ENCODE measurements at places on chromosomes 13 and 19.

GRCh38 chr13:45055198-45055901 is 65.0 kb upstream of the GTF2F2 start:
- peak; percentile 53 for DNase-seq

DNA sequence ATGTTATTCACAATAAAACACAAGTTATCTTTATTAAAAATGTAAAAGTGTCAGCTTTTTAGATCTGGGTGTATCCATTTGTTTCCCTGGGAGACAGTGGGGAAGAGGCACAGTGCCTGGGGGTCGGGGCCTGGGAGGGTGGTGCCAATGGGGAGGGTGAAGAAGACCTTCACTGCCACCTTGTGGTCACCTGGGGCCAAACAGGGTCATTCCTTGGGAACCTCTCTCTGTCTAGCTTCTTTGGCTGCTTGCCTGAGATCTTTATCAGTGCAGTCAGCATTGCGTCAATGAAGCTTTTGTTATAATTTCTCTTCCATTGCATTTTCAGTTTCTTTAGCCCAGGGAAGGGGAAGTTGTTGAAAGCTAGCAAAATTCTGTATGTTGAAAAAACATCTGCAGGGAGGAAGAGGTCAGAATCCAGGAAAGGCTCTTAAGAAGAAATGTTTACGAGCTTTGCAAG is 39.1 kb downstream of the PCDH8 start:
- DNase-seq: peak; percentile 69

DNA sequence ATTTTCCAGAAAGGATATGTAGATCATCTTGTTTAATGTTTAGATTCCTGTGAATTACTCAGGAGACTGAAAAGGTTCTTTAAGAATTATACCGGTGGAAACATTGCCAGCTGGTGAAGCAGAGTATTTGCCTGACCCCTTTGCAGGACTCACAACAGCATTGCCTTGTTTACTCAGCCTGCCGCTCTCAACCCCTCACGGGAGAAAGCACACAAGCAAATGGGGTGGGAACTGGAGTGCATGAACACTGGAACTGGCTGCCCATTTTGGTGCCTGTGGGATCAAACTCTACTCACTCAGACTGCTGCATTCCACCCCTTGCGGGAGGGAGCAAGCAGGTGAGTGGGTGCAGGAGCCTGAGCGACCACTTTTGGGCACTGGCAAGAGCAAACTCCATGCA is 804.7 kb upstream of the SLITRK1 start:
- no peak for DNase-seq

- DNase-seq: no peak
Observed at GRCh38 chr19:13095393-13095784, 7.3 kb downstream of the LYL1 start.

DNA sequence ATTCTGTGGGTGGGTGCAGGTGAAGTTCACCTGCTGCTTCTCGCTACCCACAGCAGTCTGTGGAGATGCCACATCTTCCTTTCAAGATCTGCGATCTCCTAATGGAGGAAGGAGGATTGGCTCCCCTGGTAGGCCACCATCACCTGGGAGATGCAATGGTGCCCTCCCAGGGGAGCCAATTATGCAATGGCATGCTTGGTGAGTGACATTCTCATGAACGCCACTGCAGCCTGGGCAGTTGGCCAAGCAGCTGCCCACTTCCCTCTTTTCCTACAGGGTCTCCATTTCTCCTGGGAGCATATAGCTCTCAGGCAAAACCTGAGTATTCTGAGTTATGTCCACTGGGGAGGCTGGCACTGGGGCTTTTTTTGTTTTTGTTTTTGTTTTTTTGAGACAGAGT is 83.5 kb upstream of the KCTD15 start:
- no peak for DNase-seq

- peak; percentile 33 for DNase-seq
Observed at GRCh38 chr13:99051768-99052455, 74.0 kb upstream of the DOCK9 start.

DNA sequence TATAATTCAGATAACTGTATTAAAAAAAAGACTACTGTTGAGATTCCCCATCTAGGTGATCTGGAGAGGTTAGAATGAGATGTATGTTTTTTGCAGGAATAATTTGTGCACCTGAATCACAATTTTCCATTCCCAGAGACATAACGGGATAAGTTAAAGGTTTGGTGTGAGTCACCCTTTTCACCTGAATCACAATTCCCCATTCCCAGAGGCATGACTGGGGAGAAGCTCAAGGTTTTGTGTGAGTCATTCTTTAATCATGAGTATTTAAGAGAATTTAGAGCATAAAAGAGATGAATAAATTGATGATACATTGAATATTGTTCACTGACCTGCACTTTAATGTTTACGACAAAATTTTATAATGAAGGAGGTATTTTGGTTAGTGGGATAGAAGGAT is 9.0 kb downstream of the OR7A5 start:
- no peak for DNase-seq

DNA sequence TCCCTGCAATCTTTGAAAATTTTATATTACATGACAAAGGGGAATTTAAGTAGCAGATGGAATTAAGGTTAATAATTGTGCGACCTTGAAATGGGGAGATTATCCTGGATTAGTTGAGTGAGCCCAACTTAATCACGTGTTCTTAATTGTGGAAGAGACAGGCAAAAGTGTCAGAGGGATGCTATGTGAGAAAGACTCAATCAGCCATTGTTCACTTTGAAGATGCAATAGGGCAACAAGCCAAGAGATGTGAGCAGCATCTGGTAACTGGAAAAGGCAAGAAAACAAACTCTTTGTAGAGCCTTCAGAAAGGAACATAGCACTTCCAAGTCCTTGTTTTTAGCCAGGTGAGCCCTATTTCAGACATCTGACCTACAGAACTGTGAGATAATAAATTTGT is 247.7 kb downstream of the SLITRK1 start:
- no peak for DNase-seq

- no peak for DNase-seq
Observed at GRCh38 chr13:97880311-97880675, 73.2 kb upstream of the IPO5 start.

DNA sequence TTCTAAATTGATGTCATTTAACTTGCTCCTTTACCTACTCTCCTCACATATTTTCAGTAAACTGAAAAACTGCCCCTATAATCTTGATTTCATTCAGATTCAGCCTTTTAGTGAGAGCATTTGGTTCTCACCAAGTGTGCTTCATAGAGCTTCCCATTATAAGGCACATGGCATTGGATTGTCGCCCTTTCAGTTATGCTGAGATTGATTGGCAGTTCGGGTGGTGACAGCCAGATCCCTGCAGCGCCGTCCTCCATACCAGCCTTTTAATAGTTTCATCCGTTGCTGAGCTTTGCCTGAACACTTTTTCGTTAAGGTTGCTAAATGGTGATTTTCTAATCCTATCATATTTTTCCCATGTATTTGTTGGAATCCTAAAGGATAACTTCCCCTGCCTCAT is 80.4 kb downstream of the DHRS12 start:
- no peak for DNase-seq

- peak; percentile 83 for DNase-seq
Observed at GRCh38 chr19:9914315-9915207, 21.8 kb downstream of the OLFM2 start.

- no peak for DNase-seq
Observed at GRCh38 chr13:105070452-105070851, 1465.0 kb downstream of the EFNB2 start.

DNA sequence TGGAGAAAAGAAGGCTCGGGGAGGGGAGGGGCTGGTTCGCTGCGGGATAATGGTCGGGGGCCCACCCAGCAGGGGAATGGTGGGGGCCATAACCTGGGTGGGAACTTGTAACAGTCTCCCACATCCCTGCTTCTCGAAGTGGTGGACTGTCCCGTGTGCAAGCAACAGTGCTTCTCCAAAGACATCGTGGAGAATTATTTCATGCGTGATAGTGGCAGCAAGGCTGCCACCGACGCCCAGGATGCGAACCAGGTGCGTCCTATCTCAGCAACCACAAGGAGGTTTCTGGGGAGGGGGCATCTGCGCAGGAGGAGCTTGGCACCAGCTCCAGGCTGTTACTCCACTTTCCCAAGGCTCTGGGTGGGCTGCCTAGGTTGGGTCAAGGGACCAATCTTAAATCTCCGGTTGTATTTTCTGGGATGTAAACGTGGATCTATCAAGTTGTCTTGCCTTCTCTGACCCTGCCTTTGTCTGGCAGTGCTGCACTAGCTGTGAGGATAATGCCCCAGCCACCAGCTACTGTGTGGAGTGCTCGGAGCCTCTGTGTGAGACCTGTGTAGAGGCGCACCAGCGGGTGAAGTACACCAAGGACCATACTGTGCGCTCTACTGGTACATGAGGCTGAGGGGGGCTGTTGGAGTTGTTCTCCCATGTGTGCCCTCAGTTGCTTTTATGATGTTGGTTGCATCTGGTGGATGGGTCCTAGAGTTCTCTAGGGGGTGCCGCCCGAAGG is 1.6 kb downstream of the TRIM28 start:
- peak; percentile 27 for DNase-seq

DNA sequence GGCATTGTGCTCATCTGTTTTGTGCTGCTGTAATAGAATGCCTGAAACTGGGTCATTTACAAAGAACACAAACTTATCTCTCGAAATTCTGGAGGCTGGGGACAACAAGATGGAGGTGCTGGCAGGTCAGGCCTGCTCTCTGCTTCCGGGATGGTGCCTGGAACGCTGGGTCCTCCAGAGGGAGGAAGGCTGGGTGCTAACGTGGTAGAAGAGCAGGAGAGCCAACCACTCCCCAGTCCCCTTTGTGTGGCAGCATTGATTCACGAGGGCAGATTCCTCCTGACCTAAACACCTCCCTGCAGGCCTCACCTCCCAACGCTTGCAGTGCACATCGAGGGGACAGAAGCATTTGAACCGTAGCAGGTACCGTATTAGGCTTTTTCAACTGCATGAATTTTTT is 34.1 kb upstream of the TFDP1 start:
- no peak for DNase-seq

DNA sequence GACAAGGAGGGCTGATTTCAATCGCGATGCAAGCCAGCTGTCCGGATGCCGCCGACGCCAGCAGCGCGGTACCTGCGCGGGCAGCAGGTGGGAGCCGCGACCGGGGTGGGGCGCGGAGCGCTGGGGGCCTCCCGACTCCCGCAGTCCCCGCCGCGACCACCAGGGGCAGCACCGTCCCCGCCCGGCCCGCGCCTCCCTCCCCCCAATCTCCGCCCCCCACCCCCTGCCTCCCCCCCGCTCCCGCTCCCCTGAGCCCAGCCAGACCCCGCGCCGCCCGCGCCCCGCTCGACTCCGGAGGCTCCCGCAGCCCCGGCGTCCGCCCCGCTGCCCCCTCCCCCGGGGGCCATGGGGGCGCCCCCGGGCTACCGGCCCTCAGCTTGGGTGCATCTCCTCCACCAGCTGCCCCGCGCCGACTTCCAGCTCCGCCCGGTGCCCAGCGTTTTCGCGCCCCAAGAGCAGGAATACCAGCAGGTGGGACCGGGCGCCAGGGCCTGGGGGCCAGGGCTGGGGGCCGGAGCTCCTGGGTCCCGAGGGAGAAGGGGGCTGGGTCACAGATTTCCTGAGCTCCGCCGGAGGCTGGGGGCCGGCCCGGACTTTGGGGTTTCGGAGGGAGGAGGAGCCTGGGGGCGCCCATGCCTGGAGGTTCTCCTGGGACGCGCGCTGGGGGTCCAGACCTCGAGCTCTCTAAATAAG is at the start of gene TTYH1:
TTYH1 (plus strand) TSS at position 257 of the 693 bp plus-strand sequence; CDS start at position 346, 89 bp downstream.
- DNase-seq: no peak

DNA sequence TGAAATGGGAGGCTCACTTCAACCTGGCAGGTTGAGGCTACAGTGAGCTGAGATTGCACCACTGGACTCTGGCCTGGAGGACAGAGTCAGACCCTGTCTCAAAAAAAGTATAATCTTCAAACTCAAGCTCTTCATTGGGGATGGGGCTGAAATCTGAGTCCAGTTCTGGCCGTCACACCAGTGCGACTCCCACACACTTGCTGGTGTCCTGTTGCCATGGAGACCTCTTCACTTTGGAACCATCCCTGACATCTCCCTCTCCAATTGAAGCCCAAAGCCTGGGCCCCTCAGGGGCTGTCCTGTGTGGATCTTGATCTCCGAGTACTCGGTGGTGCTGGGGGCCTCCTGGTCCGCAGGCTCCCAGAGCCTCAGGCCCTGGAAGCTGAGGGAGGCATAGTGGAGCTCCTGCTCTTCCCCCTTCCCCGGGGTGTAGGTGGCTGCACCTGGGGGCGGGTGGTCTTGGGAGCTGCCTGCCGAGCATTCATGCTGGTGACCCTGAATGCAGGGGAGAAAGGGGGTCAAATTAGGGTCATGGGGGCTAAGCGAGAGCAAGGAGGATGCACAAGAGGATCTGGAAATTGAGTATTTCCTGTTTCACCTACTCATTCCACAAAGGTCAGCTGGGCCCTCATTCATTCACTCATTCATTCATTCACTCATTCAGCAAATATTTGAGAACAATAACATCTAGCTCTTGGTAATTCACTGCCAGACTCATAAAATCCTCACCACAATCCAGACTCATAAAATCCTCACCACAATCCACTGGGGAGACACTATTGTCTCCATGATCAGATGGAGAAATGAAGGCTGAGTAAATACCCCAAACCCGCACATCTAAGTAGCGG is 11.0 kb downstream of the SIGLEC11 start:
- no peak for DNase-seq

DNA sequence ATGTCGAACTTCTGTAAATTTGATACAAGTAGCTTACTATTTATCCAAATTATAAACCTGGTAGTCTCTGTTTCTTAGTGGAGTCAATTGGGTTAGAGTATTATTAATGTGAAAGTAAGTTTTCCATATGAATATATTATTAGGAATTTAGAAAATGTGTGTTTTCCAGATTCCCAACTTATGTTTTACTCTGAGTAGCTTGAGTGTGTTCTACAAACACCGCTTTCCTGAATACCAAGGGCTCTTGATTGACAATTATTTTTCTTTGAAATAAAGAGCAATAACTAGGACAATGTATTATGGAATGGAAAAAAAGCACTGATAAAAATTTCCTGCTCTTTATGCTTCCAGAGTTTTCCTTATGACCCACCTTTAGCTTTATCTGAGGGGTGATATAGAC is 233.6 kb downstream of the POSTN start:
- DNase-seq: no peak

Measured in lung microvascular endothelial cell (primary cell).